ENCODE measurements at places on chromosomes 1 and 21.

GRCh38 chr1:197439708-197440280 is 171.7 kb downstream of the CRB1 start:
- DNase-seq: no peak

- no peak for DNase-seq
Measured at GRCh38 chr1:214248311-214249085, 32.5 kb upstream of the SMYD2 start.

GRCh38 chr1:176172215-176172614 is 34.9 kb downstream of the COP1 start:
- DNase-seq: no peak

GRCh38 chr1:80673935-80674597 is 1126.7 kb upstream of the ADGRL2 start:
- DNase-seq: no peak

DNA sequence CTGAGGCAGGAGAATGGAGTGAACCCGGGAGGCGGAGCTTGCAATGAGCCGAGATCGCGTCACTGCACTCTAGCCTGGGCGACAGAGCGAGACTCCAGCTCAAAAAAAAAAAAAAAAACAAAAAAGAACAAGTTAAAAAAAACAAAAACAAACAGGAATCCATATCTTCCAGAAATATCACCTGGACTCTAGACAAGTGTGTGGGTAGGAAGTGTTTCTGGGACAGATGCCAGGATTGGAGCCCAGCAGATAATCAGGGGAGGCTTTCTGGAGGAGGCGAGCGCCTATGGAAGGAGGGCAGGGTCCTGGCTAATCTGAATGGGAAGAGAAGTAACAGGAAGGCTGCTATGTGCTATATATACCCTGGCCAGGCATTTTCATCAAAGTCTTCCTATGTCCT is 43.6 kb upstream of the SYNC start:
- no peak for DNase-seq
